ENCODE measurements at places on chromosomes 1 and 21. TPM values are rescaled to one million over a fixed set of nuclear protein-coding genes. Genes with fewer than 3 reads are reported as not detected.

The SLC35F3 gene
- not detected for total RNA-seq

The RFX5 gene
- total RNA-seq, result 73.3 TPM

The GBP7 gene
- total RNA-seq, result not detected

The CATSPERE gene
- total RNA-seq, result 0.11 TPM

The CD5L gene
- total RNA-seq, result not detected

DNA sequence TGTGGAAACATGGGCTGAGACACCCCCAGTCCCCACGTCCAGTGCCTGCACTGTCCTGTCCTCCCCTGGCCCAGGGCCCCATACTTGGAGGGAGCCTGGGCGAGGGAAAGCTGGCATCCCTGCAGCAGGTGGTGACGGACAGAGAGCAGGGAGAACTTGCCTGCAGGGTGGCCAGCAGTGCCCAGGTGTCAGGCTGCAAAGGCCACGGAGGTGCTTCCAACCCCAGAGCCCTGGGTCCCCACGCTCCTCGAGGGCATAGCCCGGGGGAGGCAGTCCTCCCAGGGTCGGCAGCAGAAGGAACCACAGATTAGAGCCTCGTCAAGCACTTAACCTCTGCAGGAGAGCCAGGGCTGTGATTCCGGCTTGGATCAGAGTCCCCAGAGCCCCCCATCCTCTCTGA, 77.5 kb downstream of the ARHGEF16 start:
- no peak for DNase-seq

DNA sequence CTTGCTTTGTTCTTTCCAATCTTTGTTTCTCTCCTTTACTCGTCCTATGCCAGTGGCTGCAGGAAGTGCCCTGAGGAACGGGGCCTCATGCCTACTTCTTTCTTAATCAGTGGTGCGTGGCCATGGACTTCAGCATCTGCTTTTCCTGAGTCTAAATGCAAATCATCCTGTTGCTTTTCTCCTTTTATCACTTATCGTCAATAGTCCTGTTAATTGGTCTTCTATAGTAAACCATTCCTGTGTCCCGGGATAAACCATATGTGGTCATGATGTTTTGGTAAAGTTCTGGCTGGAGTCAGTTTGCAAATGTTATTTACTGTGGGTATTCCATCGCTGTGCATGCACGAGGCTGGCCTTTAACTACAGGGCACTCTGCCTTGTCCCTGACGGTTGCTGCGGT, 47.5 kb downstream of the AGPAT3 start:
- DNase-seq, result no peak

DNA sequence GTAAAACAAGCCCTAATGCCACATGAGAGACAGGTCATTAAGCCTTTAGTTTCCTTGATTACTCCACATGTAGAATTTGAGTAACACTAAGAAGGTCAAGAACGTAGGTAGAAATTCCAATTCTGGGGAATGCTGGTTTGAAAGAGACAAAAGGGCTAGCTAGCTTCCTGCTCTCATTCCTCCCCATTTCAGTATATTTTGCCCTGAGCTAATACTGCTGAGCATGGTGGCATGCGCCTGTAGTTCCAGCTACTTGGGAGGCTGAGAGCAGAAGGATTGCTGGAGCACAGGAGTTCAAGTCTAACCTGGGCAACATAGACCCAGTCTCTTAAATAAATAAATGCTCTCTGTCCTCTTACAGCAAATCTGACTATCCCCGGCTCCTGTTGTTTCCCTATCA, 12.8 kb downstream of the PRDX6 start:
- DNase-seq, result no peak

DNA sequence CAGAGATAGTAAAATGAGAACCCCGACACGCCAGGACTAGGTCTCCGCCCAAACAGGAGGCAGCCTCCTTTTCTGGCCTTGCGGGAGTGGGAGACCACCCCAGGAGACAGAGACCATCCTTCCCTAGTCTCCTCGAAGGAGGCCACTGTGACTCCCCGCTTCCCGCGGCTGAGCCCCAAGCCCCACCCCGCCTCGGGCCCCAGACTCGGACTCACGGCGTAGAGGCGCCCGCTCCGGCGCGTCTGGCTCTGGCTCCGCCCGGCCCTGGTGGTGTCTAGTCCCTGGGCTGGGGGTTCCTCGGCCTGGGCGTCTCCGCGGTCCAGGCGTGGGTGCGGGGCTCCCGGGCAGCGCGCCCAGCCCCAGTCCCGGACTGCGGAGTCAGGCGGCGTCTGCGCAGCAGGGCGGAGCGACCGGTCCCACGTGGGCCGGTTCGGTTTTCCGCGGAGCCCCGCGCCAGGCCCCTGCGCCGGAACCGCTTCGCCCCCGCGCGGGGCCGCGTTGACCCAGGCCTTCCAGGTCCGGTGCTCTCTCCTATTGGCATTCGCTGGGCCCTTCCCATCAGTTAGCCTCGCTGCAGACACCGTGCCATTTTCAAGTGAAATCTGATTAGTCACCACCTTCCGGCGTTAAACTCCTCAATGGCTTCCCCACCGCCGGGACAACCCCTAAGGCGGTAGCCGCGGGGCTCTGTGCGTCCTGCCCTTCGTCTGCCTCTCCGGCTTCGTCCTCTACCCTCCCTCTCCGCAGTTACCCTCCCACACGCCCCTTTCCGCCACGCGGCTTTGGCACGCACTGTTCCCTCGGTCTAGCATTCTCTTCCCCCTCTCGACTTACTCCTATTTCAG, at the start of gene C1orf216:
Gene C1orf216 (minus strand): TSS at position 393 of the 845 bp plus-strand sequence. CDS start 2,563 bp downstream, outside the sequence.
- DNase-seq, result peak; percentile 65

DNA sequence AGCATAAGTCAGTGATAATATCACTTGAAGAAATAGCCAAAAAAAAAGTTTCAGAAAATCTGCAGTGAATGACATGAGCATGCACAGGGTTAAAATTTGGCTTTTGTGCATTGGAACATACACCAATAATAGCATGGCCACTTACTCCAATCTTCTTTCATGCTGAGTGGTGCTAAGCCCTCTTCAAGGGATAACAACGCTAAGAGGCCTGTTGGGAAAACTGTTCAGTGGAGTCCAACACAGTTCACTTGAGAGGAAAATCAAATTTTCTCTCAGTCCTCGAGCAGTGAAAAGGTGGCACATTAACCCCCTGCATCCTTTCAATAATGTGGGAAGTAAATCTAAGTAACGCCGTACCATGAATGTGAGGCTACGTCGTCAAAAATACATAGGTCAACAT, 264.7 kb downstream of the SPATA17 start:
- DNase-seq, result no peak

DNA sequence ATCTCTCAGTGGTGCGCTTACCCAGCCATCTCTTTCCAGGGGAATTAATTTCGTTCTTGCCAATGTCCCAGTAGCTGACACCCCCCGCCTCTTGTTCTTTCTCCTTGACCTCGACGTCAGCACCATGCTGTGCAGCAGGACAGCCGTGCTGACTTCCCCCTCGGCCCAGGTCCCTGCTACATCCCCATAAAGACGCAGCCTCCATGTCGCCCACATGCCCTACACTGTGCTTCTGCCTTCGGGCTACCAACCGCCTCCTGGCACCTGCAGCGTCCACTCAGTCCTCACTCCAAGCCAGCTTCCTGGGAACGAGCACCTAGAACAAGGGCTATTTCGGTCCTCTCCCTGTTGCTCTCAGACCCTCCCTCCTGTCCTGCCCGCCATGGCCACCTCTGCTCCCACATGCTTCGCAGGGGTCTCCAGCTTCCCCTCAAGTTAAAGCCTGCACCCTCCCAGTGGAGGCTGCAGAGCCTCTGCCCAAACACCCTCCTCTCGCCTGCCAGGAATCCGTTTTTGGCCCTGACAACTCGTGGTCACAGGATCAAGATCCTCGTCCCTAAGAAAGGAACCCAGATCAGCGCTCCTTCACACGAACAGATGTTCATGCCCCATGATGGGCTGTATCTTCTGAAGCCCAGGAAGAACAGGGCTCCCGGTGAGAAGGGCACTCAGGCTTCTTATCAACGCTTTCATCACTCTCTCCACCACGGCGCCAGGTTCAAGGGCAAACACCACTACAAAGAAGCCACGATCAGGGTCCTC, 109.7 kb downstream of the NPHP4 start:
- DNase-seq, result no peak

- no peak for DNase-seq
Measured at GRCh38 chr21:16069178-16070112, 339.7 kb downstream of the USP25 start.

- DNase-seq, result no peak
Measured at GRCh38 chr1:17304151-17304825, 3.7 kb upstream of the PADI4 start.

DNA sequence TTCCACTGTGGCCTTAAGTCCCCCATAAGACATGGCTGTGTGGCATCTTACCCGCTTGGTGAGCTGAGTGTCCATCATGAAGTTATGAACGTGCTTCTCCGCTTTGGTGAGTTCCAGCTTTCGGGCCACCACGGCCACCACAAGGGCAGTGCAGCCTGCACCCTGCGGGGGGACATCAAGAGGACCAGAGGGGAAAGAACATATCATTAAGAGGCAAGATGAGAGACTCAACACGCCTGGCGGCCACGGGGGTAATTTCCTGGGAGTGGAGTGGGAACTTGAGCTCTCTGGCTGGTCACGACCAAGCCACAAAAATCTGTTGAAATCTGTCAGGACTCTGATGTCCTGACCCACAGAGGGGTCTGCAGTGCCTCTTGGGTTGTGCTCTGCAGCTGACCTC, 117.9 kb upstream of the ADAR start:
- no peak for DNase-seq

GRCh38 chr21:45149021-45149420, 74.6 kb downstream of the ADARB1 start:
- DNase-seq, result no peak

DNA sequence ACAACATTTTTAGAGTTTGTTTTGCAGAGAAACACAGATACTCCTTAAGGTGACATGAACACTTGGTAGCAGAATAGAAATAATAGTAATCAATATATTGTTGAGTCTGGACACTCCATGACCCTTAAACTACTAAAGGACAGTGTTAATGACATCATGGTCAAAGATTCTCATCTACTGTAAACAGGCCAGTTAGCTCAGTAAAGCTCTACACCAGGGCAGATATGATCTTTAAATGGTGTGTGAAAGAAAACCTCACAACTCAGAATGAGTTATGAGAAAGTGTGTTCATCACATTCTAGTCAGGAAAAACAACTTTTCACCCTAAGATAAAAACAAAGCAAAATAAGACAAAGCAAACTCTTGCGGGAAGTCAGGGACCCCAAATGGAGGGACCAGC, 58.1 kb upstream of the ADAMTS5 start:
- no peak for DNase-seq

DNA sequence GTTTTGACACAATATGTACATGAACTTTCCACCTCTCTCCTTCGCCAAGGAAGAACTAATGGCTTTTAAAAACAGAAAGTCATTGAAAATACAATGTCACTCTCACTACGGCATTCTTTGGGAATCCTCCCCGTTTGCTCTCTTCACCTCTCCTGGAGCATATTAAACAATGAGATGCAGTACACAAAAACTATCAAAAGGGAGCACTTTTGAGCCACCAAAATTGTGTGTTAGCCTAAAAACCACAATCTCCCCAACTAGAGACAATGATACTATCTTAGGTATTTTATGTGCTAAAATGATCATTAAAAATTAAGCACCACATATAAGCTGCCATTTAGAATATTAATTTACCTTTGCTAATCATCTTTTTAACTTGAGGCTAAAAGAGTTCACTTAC, 425.5 kb downstream of the KCTD3 start:
- peak; percentile 30 for DNase-seq

DNA sequence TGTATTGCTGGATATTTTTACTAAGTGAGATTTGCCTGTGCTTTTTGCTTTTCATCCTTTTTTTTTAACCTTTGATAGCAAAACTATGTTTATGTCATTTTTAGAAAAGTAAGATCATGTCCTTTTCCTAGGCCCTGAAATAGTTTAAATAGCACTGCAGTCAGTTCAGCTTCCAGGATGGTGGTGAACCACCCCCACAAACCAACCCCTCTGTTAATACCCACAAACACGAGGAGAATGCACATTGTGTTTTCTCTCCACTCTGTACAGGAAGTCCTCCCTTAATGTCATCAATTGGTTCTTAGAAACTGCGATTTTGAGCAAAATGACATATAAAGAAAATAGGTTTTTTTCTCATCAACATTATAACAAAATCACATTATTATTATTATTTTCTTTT, 117.7 kb upstream of the DSCAM start:
- DNase-seq, result no peak

DNA sequence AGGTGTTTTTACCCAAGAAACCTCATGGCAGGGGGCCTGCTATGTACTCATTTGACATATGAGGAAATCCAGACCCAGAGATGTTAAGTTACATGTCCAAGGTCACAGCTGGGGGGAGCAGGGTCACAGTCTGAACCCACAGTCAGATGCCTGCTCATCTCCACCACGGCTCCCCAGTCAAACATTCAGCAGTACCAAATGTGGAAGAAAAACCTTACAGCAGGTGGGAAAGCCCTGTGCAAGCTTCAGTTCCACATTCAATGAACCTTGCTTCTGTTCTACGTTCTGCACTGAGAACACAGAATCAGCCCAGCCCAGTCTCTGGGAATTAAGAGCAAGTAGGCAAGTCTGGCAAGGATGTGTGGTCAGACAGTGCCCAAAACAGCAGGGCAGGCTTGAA, 35.2 kb downstream of the LRP8 start:
- no peak for DNase-seq

- DNase-seq, result peak; percentile 48
Measured at GRCh38 chr1:67407498-67407897, 22.7 kb downstream of the SERBP1 start.

GRCh38 chr21:14119038-14119437, 91.7 kb downstream of the LIPI start:
- no peak for DNase-seq
